ENCODE measurements at places on chromosomes 7 and 10.

DNA sequence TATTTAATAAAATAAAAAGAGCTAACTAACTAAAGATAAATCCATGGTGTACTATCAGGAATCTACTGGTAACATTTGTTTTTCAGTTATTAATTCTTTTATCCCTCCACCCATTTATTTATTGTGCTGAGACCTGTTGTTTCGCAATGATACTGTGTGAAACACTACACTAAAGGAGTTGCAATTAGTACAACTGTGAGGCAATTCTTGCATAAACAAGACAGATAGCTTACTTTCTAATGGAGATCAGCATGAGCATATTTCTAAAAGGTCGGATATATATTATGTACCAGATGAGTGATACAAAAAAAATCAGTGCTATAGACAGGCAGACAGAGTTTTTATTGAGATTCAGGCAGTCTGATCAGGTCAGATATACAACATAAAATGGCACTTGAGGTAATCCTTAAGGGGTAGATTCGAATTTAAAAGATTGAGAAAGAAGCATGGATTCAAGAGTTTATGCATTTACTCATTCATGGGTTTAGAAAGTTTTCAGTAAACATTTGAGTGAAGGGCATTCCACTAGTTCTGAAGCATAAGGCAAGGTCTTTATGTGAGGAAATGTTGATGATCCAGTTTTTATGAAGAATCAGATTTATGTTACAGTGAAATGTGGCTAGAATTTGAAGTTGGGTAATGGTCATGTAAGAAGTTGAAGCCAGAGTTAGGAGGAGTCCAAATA, 147.6 kb downstream of the POLR1F start:
- no peak for DNase-seq

- DNase-seq, result no peak
Observed at GRCh38 chr10:133403359-133403758, 9.4 kb downstream of the MTG1 start.

DNA sequence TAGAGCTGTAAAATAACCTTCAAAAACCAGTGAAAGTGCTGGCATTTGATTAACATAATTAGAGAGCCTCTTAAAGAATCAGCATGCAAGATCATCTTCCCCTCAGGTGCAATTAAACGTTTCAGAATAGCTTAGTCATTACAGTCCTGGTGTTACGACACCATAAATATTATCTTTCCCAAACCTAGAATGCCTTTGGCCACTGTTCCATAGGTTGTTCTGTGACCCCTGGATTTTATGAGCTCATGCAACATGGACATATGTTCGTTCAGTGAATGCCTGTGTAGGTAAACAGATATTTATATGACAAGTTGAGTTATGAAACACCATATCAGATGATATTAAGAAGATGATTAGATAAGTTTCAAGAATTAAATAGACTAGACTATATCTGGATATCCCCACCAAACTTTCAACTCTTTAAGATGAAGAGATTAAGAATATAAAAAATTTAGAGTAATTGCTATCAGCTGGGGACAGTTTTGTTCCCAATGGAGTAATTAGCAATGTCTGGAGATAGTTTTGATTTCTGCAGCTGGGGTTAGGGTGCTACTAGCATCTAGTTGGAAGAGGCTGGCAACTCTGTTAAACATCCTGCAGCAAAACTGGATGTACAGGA, 263.5 kb upstream of the DKK1 start:
- no peak for DNase-seq

DNA sequence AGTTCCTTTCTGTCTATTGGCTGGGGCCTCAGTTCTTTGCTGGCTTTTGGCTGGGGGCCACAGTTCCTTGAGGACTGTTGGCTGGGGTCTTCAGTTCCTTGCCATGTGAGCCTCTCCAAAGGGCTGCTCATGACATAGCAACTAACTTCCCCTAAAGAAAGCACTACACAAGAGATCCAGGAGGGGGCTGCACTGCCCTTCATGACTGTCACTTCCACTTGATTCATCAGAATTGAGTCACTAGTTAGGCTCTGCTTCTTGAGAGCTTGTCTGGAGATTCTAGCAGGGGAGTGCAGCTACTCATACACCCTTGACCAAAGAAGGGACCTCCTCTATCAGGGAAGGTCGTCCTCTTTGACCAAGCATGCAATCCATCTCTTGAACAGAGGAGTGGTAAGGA, 38.0 kb upstream of the MKX start:
- DNase-seq, result peak; percentile 69

DNA sequence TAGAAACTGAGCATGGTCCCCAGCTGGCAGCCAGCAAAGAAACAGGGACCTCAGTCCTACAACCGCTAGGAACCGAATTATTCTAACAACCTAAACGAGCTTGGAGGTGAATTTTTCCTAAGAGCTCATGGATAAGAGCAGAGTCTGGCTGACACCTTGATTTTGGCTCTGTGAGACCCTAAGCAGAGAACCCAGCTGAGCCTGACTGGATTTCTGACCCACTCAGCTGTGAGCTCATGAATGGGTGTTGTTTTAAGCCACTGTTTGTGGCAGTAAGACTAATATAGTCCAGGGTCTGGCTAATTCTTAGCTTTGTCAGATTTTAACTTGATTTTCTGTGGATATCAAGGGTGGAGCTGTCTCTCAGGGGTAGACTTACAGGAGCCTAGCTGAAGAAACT, 77.1 kb downstream of the KAT6B start:
- DNase-seq, result no peak

DNA sequence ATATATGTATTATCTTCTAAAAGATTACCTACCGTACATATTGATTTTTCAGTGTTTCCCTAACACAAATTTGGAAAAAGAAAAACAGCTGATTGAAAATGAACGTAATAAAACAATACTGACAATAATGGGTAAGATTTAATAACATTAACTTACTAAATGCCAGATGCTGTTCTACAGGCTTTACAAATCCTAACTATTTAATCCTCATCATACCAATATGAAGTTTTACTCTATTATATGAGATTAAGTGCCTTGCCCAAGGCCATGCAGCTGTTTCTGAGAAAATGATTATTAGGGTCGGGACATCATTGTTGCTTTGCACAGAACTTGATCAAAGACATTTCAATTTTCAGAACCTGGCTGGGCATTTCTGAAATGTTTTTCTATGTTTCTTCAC, 104.6 kb downstream of the HGF start:
- DNase-seq, result no peak

- DNase-seq, result no peak
Observed at GRCh38 chr7:90582164-90582563, 14.0 kb upstream of the CDK14 start.

DNA sequence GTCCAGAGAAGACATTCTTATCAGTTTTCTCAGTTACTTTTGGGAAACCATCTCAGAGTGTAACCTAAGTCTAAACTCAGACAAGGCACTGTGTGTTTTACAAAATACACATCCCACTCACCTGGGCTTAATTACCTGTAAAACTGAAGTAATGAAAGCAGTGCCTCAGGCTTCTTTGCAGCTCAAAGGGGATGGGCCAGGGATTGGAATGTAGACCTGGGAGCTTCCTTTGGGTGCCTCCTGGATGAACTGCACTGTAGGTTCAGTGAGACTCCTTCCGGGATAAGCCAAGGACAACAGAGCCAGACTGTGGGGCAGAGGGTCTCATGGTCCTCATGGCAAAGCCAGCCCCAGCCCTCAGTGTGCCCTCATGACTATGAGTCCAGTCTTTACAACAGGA, 672.4 kb upstream of the GALNT17 start:
- no peak for DNase-seq

- DNase-seq, result no peak
Observed at GRCh38 chr10:112520914-112521313, 73.9 kb downstream of the VTI1A start.

DNA sequence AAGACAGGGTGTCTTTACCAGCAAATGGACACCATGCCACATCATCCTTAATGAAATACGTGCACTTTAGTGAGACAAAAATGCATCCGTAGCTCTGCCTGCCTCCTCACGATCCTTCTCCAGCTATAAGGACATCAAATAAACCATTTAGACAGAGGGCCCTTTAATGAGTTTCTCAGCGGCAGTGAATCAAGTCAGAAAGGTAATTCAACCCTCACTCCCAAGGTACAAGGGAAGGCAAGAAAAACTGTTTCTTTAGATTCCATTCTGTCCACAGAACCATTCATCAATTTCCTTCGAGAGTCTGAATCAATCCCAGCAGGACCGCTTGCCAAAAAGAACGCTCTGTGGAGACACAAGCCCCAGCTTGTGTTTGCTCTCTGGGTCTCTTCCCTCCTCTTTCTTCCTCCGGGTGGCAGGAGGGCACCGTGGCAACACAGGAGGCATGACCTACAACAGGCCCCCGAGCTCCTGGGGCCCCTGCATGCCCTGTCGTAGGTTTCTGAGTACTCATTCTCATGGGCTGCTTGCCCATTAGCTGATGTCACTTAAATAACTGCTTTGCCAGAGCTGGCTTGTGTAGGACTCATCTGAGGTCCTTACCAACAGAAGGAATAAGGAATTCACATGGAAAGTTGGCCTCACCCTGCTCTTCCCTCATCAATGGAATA, 297.8 kb upstream of the PRKCQ start:
- DNase-seq, result peak; percentile 4

DNA sequence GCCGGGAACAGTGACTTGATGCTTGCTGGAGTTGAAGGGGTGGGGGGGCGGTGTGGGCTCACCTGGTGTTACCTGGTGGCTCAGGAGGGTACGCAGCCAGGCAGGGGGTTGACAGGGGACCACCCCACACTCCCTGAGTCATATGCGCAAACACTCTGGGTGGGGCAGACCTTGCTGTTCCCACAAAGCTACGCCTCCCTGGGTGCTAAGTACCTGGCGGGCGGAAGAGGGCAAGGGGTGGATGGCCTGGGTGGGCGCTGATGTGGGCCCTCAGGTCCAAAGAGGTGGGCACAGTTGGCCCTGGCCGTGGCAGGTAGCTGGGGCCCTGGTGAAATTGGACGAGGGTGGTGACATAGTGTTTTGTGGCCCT, 13.9 kb downstream of the STX1A start:
- no peak for DNase-seq

DNA sequence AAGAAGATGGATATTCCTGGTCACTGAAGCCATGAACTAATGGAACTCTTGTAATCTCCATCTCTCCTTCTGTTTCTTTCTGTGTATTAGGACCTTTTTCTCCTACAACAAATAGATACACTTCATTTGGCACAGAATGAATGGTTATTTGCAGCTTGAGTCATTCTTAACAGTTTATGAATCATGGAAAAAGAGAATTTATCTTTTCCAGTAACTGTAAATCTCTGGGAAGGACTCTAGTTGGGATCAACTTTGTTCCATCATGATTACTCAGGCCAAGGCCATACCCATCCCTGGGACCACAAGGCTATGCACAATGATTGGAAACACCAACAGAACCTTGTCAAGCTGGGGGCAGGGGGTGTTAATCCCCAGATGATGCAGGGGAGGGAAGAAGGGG, 36.1 kb upstream of the MDFIC start:
- peak; percentile 10 for DNase-seq

GRCh38 chr7:131359136-131359776, 31.6 kb downstream of the MKLN1 start:
- DNase-seq, result no peak

- no peak for DNase-seq
Observed at GRCh38 chr7:105010504-105011130, 3.4 kb upstream of the KMT2E start.

DNA sequence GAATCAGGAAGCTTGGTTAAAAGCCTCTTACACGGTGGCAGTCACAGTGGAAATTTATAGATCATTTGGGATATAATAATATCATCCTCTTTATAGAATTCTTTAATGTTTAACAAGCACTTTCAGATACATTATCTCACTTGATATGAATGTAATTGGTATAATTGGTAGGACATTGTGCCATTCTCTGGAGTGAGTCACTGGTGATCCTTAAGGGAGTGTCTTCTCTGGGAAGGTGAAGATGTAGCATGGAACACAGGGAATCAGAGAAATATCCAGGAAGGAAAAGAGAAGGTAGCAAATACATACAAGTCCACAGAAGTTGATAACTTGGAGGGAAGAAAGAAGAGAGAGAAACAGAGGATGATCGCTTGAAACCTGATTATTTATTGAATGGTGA, 9.8 kb downstream of the PTPRZ1 start:
- DNase-seq, result no peak

DNA sequence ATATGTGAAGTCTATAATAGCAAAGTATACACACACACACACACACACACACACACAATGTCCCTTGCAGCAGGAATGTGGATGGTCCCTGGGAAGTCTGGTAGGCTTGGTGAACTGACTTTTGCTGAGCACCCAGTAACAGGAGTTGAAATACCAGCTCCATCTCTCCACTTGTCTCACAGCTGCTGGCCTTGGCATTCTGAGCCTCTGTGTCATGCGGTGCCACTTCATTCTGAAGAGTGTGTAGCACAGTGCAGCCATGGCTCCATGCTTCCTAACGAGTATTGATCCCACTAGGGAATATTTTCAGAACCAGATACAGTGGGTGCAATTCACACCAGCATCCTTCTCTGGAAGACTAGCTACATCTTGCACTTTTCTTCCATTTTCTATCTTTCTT, 192.4 kb downstream of the ADARB2 start:
- DNase-seq, result no peak

- DNase-seq, result no peak
Observed at GRCh38 chr7:974172-974571, 1.2 kb downstream of the COX19 start.

DNA sequence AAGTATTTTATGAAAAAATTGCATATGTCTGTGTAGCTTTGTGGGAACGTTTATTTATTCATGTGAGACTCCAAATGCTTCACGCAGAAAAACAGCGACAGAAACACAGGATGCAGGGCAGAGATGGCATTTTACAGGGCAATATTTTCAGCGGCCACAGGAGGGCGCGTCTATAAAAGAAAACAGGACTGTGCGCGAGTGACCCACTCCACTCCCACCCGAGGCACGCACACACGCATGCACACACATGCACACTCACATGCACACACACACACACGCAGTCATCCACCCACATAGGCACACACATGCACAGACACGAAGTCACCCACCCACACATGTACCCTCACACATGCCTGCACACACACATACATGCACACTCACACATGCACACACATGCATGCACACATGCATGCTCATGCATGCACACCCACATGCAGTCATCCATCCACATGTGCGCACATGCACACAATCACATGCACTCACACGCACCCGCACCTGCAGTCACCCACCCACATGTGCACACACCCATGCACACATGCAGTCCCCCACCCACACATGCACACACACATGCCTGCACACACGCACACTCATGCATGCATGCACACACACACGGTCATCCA, 96.3 kb downstream of the DNAJB6 start:
- DNase-seq, result peak; percentile 58

GRCh38 chr10:46268076-46268881, 18.5 kb upstream of the ANTXRL start:
- no peak for DNase-seq

DNA sequence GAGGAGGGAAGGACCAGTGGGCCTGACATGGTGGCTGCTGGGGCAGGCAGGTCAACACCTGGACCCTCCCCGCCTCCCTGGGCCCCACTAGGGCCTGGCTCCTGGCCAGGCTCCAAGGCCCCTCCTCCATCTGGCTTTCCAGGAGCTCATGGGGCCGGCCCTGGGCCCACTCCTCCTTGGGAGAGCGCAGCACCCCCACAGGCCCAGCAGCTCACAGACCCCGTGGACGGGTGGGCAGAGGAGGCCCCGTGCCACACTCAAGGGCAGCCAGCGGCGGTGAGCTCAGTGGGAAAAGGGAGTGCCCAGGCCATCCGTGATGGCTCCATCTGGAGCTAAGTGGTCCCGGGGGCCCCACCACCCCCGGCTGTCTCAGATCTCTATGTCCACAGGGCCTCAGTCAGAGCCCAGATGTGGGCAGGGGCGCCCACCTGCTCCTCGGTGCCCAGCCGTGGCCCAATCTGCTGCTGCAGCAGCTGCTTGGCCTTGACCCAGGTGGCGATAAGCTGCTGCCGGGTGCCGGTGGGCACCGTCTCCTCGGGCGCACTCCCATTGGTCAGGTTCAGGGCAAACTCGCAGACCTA, 32.8 kb downstream of the CFAP46 start:
- no peak for DNase-seq
